Stimulated activated CD8-positive, alpha-beta memory T cell treated with anti-CD3 and anti-CD28 coated beads, Interleukin-7, amount 100 ng/mL, for 48 hours (primary cell): ENCODE measurements at places on chromosomes 1 and 21.

DNA sequence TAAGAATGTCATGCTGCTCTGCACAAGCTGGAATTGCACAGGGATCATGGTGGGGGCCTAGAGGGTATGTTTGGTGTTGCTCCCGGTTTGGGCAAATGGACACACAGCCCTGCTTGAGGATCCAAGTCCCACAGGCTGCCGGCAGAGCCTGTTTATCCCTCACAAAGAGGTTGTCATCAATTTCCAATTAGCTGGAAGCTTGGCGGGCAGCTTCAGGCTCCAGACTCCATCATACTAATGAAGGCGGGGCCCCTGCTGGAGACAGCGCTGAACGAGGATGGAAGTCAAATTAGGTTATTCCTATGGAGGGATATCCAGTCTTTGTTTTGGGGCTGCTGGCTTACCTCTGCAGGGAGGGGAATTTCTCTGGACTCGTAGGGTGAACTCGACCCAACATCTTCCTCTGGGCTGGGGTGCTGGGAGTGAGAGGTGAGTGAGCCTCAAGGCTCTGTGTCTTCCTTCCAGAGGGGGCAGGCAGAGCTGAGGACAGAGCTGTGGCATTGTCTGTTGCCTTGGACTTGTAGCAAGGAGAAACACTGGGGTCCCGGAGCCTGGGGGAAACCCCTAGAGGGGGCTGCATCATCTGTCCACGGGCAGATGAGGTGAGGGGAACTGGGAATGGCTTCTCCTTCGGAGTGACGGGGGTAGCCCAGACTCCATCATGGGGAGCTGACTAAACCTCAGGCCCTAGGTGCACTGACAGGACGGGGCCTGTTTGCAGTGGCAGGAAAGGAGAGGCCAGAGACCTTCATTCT is 24.9 kb upstream of the PARP1 start:
- DNase-seq: no peak

DNA sequence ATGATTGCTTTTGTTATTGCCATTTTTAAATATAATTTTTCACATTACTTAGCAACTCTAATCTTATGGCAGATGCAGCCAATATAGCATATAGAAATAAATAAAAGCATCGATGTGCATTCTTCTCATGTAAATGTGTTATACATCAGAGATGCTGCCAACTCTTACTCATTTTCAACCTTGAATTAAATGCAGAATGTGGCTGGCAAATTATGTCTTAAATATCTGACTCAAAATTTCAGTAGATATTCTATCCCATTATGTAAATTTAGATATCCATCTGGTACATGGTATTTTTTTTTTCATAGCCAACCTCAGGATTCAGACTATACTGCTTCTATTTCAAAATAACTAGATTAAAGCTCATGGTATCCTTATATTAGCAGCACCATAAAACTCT is 916.7 kb upstream of the TMPRSS15 start:
- DNase-seq: no peak

- no peak for DNase-seq
Observed at GRCh38 chr1:161032409-161032808, 6.4 kb downstream of the TSTD1 start.

- no peak for DNase-seq
Observed at GRCh38 chr21:34022627-34023335, 50.6 kb upstream of the MRPS6 start.

- no peak for DNase-seq
Observed at GRCh38 chr1:18923756-18924211, 21.4 kb upstream of the ALDH4A1 start.

DNA sequence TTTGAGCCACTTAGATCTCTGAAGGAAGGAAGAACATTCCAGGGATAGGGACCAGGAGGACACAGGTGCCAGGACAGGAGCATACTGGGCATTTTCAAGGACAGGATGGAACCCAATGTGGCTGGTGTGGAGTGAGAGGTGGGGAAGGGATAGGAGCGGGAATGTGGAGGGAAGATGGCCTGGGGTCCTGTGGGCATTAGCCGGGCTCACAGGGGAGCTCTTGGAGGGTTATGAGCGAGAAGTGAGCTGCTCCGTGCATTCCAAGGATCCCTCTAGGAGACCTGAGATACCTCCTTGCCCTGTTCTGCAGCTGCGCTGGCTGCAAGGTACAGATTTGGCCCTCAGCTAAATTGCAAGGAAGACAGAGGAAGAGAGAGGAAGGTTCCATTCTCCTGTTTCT is 87.5 kb downstream of the IER5 start:
- no peak for DNase-seq

GRCh38 chr1:219965285-219966070 is 37.1 kb upstream of the SLC30A10 start:
- no peak for DNase-seq

DNA sequence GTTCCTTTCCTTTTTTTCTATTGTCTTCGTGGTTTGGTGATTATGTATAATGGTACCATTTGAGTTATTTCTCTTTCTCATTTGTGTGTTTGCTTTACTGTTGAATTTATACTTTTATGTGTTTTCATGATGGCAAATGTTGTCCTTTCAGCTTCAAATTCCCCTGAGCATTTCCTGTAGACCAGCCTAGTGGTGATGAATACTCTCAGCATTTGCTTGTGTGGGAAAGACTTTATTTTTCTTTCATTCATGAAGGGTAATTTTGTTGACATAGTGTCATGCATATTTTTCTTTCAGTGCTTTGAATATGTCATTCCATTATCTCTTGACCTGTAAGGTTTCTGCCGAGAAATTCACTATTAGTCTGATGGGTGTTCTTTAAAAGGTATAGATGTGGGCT is 166.6 kb upstream of the GORAB start:
- DNase-seq: no peak

GRCh38 chr1:234823191-234824176 is 213.5 kb upstream of the IRF2BP2 start:
- no peak for DNase-seq

GRCh38 chr1:151221616-151222015 is 23.3 kb downstream of the PIP5K1A start:
- DNase-seq: no peak
